ENCODE measurements at places on chromosomes 6 and 20. TPM values are rescaled to one million over a fixed set of nuclear protein-coding genes. Genes with fewer than 3 reads are reported as not detected.

DNA sequence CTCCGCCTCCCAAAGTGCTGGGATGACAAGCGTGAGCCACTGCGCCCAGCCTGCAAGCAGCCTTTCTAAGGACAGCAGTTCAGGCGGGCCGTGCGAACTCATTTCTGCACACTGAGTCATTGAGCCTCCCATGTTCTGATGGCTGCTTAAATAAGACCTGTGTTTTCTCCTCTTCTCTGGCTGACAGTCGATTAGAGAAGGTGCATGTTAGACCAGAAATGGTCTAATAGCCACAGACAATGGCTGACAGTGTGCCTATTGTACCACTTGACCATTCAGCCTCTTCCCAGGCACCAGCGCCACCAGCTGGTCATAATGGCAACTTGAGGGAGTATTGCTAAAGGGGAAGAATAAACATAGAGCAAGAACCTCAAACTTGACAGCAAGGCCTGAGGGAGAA lies 6.2 kb downstream of the CST11 start:
- DNase-seq, result peak; percentile 18

DNA sequence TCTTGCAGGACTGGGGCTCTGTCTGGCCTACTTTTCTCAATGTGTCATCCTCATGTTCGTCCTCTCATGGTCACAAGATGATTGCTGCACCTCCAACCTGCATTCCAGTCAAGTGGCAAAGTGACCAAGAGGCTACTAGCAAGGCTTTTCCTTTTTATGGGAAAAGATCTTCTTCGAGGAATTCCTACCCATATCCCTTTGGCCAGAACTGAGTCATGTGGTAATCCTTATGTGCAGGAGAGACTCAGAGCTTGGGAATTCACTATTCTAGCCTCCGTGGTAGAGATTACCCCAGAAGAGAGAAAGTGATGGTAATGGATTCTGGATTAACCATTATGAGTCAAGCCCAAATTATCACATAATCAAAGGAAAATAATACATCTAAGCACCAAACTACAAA lies 162.7 kb downstream of the KCNQ5 start:
- no peak for DNase-seq

DNA sequence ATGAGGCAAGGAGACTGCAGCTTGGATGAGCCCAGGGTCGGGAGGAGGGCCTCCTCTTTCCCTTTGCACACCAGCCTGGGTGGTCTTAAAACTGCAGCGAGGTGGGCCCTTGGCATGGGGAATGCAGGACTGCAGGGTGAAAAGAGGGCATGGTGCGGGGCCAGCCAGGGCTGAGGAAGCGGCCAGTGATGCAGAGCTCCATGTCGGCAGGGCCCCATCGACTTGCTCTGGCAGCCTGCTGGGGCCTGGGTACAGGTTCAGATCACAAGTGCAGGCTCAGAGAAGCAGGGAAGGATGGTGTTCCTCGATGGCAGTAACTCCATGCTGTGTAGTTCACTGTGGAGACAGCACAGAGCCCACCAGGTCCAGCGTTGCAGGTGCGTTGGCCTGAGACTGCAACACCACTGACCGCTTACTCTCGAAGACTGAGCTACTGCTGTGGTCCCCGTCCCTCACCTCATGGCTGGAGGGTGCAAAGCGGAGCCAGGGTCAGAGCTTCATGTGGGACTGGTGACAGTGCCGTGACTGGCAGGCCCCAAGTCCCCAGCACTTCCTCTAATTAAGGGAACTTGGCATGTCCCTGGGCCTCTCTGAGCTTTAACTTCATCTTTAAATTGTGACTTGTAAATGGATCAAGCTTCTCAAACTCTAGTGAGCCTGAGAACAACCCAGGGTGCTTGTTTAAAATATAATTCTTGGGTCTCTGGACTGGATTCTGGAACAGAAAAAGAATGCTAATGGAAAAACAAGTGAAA lies 223.2 kb downstream of the SYNDIG1 start:
- DNase-seq, result no peak

DNA sequence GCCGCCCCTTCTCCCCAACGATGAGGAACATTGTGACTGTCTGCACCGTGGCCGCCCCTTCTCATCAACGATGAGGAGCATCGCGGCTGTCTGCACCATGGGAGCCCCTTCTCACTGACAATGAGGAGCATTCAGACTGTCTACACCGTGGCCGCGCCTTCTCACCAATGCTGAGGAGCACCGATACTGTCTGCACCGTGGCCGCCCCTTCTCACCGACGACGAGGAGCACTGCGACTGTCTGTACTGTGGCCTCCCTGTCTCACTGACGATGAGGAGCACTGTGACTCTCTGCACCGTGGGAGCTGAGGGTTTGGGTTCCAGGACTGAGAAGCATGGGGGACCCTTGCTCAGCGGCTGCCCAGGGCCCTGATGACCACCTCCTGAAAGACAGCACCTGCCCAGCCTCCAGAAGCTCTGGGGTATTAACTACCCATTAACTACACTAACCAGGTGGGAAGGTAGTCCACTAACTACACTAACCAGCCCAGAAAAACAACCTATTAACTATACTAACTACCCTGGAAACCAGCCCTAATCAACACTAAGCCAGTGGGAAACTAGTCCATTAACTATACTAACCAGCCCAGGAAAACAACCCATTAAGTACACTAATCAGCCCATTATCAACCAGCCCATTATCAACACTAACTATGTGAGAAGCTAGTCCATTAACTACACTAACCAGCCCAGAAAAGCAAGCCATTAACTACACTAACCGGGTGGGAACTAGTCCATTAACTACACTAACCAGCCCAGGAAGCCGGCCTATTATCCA lies 116.9 kb downstream of the TAF4 start:
- no peak for DNase-seq

DNA sequence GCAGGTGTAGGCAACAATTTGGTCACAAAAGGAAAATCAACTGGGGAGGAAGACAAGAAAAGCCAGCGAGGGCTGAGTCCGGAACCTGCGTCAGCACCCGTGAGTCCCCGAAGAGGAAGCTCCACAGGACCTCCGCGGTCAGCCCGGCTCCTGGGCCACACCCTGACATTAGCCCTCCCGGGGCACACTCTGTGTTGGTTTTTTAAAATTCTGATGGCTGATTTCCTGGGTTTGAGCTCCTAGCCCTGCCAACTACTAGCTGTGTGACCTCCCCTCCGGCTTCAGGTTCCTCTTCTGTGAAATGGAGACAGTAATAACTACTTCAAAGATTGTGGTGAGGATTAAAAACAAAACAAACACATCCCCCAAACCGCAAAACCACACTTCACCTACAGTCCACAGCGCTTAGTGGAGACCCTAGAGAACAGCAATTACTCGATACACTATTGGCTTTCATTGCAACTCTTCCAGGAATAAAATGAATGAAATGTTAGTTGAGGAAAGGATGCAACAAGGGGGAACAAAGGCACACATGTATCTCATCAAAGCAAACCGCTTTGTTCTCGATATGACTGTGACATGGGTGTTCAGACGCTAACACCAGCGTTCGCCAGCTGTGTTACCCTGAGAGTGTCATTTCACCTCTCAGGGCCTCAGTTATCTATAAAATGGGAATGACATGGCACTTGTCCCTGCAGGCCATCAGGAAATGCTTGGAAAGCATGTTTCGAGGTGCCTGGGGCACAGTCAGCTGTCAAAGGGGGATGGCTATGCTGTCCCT lies 985 bp downstream of the ZBP1 start:
- no peak for DNase-seq

- no peak for DNase-seq
Measured at GRCh38 chr6:2055143-2055542, 190.3 kb downstream of the GMDS start.

- DNase-seq, result no peak
Measured at GRCh38 chr6:112357791-112358190, 10.7 kb downstream of the RFPL4B start.

DNA sequence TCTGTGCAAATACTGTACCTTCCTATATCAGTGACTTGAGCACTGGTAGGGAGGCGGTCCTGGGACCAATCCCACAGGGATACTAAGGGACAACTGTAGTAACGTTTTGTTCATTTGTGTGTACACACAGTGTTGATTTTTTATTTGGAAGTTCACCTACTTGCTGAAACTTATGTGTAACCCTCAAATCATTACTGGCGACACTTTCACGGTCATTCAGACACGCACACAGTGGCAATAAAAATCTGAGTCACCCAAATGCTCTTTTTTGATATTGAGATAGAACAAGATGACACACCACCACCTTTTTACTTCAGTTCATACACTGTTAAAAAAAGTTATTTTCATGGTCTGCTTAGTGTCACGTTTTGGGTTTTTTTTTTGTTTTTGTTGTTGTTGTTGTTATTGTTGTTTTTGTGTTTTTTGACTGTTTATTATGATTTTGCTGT lies 79.8 kb downstream of the QKI start:
- DNase-seq, result no peak

GRCh38 chr6:122361314-122361979 lies 38.0 kb upstream of the HSF2 start:
- DNase-seq, result no peak

GRCh38 chr6:48747471-48747870 lies 636.5 kb upstream of the PTCHD4 start:
- DNase-seq, result no peak

DNA sequence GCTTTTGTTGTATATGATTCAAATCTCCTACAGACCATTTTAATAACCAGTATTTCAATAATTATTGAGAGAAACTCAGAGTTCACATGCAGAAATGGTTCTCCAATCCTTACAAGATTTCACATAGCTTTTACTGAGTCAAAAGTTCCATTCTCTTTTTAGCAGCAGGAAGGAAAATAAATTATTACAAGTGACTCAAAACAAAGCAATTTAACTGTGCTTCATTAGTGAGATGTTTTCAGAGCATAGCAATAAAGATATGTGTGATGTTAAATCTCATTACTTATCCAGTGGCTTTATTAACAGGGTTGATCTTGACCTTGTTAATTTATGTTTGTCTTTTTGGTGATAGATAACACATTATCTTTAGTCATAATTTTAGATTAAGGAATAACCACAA lies 22.0 kb downstream of the KIF13A start:
- no peak for DNase-seq

DNA sequence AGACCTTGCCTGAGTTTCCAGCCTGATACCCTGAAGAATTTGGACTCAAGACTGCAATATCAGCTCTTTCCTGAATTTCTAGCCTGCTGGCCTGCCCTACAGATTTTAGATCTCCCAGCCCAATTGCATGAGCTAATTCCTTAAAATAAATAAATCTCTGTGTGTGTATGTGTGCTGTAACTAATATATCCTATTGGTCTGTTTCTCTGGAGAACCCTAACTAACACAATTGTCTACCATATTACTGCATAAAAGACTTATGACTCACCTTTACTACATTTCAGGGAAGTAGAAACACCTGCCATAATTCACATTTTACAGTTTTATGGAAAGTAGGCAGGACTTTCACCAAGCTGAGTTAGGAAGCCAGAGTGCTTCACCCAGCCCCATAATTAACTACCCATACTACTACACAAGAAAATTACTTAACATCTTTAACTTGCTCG lies 90.7 kb upstream of the BEND6 start:
- DNase-seq, result no peak

- DNase-seq, result no peak
Measured at GRCh38 chr20:13758884-13759283, 25.8 kb downstream of the ESF1 start.

DNA sequence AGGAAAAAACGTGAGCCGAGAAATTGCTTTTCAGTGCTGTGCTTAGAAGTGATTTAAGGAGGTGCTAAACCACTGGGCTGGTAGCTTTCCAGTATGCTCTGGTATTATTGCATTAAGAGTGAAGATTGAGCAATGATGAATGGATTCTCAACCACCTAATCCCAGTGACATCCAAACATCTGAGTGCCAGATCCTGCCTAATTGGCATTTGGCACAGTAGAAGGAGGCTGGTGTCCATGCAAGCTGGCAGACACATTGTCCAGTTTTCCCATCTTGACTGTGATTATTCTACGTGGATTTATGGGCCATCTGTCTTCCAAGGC lies 398.0 kb upstream of the PLCB4 start:
- no peak for DNase-seq

- no peak for DNase-seq
Measured at GRCh38 chr20:24309596-24309995, 159.8 kb upstream of the SYNDIG1 start.

DNA sequence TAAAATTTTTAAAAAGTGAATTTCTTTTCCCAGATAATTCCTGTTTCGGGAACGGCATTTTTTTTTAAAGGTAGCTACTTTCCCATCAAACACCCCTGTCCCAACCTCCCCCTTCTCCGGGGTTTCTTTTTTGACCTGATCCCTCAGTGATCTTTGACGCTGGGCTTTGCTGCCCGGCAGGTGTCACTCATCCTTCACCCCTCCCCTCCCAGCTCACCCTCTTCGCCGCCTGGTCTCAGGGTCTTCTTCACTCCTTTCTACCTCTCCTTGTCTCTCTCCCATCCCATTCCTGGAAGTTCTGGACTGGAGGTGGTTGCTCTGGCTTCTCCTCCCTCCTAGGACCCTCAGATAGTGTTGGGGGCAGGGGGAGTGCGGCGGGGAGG lies 329 bp upstream of the GPR6 start:
- no peak for DNase-seq

GRCh38 chr6:24060982-24061754 lies 64.8 kb upstream of the NRSN1 start:
- no peak for DNase-seq

DNA sequence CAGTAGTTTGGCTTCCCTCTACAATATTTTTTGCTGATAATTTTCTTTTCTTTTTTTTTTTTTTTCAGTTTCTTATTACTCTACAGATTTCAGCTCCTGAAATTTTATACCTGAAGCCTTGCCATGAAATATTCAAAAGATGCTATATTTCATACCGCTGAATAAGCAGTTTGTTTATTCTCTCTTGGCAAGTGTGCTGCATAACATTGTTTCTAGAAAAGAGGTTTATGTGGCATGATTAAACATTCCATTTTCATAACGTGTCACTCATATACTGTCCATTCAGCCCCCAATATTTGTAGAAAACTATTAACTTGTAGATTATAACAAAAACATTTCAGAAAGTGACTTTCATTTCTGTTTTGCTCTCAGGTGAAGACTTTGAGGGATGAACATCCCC lies 174.4 kb upstream of the NOX3 start:
- DNase-seq, result no peak

Gene ENPP5
- 0.19 TPM for total RNA-seq

Gene COL11A2
- under 0.01 TPM for total RNA-seq

Gene AGPAT4
- 11.4 TPM for total RNA-seq

Gene CST4
- not detected for total RNA-seq

Gene EMILIN3
- 0.15 TPM for total RNA-seq

Gene BPIFB2
- not detected for total RNA-seq

Gene ATP9A
- total RNA-seq, result 48.8 TPM

Gene LPA
- total RNA-seq, result not detected

Gene ARFGEF3
- total RNA-seq, result 5.1 TPM

Gene SLC44A4
- total RNA-seq, result 0.05 TPM

Measured in glomerular endothelial cell (primary cell).